ENCODE measurements at places on chromosomes 5 and 9.

GRCh38 chr5:56330167-56330566 lies 97.0 kb upstream of the ANKRD55 start:
- H3K27ac ChIP-seq: no peak overlapping the region
- DNase-seq: no peak
- H3K4me1 ChIP-seq: peaks cover 14% of the 10 kb centered on the region
- H3K27me3 ChIP-seq: no peaks in the 10 kb centered on the region

GRCh38 chr5:134577796-134578577 lies 52.5 kb downstream of the JADE2 start:
- peaks cover 5% of the 10 kb centered on the region for H3K4me1 ChIP-seq
- no peak overlapping the region for H3K27ac ChIP-seq
- H3K4me3 ChIP-seq: no peak overlapping the region
- H3K36me3 ChIP-seq: peaks cover 5% of the 10 kb centered on the region
- DNase-seq: peak; percentile 93

DNA sequence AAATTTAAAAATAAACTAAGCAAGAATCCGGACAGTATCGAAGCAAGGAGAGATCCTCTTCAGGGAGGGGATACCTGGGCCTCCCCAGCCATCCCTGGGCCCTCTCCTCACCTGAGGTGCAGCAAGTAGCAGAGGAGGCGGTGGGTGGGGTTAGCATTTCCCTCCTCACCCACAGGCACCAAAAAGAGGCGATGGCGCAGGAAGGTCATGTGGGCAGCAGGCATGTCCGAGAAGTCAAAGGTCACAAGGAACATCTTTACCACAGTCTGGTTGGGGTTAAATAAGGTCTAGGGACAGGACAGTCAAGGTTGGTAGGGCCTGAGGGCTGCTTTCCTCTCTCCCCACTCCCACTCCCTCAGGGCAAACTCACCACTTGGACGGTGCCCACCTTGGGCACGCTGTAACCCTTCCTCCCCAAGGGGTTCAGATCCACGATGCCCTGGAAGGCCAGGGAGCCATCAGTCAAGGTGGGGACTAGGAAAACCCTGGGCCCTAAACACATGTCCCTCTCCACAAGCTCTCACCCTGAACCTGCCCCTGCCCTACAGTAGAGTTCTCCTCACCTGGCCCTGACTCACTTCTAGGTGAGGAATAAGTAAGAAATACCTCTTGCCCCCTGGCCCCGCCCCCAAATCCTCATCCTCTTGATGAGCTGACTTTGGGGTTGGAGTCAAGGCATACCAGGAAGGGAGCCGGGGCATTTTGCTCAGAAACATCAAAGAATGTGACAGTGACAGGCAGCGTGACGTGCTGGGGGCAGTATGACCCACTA lies 2.8 kb upstream of the STOML2 start:
- no peak overlapping the region for H3K27ac ChIP-seq
- no peak overlapping the region for H3K4me3 ChIP-seq
- H3K27me3 ChIP-seq: no peaks in the 10 kb centered on the region
- peaks cover 51% of the 10 kb centered on the region for H3K36me3 ChIP-seq
- peaks cover 14% of the 10 kb centered on the region for H3K4me1 ChIP-seq

- peaks cover 81% of the 10 kb centered on the region for H3K27me3 ChIP-seq
- DNase-seq: no peak
- no peaks in the 10 kb centered on the region for H3K36me3 ChIP-seq
- no peak overlapping the region for H3K27ac ChIP-seq
Observed at GRCh38 chr5:123090661-123091297, 1.7 kb downstream of the PRDM6 start.

DNA sequence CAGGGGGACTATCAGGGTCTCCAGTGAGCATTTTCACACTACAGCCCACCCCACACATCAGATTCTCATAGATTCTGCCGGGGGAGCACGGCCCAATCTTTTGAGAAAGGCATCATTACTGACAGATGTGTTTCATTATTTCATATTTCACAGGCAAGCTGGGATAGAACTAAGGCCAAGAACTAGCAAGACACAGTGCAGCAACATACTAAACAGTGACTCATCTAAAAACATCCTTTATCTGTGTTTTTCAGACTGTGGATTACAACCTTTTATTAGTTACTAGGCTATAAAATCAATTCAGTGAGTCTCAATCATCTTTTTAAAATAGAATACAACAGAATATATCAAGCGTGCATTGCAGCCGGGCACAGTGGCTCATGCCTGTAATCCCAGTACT lies 59.8 kb downstream of the CPLANE1 start:
- H3K4me1 ChIP-seq: no peaks in the 10 kb centered on the region
- no peaks in the 10 kb centered on the region for H3K27me3 ChIP-seq
- DNase-seq: no peak

DNA sequence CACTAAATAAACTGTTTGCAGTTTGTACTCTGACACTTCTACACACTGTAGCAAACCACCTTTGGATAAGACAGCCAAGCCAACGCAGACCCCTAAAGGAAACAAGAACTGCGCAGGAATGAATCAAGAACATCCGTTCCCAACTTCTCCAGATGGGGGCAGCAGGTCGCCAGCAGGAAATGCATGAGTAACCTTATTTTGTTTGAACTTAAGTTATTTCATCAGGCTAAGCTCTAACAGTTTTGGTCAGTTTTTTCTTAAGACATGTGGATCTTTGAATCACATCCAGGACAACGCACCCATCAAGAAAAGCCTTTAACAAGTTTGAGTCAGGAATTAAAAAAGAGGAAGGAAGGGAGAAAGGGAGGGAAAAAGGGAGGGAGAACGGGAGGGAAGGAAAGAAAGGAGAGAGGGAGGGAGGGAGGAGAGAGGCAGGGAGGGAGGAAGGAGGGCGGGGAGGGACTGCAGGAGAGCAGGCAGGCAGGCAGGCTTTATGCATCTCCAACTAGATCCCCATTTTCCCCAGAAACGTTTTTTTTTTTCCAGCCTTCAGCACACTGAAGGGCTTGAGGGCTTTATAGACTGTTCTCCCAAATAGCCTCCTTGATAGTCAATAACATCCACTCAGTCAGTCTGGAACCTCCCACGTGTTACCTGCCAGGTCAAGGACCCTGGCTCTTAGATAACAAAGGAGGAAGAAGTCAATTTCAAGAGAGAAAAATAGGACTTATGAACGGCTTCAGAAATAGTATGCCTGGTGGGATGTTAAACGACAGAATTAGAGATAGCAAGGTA lies 22.2 kb downstream of the BHMT start:
- H3K4me1 ChIP-seq: no peaks in the 10 kb centered on the region
- peak; percentile 84 for DNase-seq
- H3K36me3 ChIP-seq: no peaks in the 10 kb centered on the region
- no peak overlapping the region for H3K4me3 ChIP-seq
- H3K27ac ChIP-seq: no peak overlapping the region

- peaks cover 22% of the 10 kb centered on the region for H3K27me3 ChIP-seq
- no peak for DNase-seq
- no peaks in the 10 kb centered on the region for H3K36me3 ChIP-seq
- no peak overlapping the region for H3K27ac ChIP-seq
- H3K4me3 ChIP-seq: no peak overlapping the region
Observed at GRCh38 chr5:88659529-88660263, 223.3 kb downstream of the MEF2C start.

- H3K4me1 ChIP-seq: peaks cover 4% of the 10 kb centered on the region
- DNase-seq: peak; percentile 86
- peak overlapping the region; percentile 66 for H3K27ac ChIP-seq
Observed at GRCh38 chr9:25562101-25562500, 116.1 kb downstream of the TUSC1 start.
